Dorsolateral prefrontal cortex (tissue), 122 donors: ENCODE measurements at places on chromosomes 1 and 21. TPM values are rescaled to one million over a fixed set of nuclear protein-coding genes. Genes with fewer than 3 reads are reported as not detected.

EBNA1BP2 gene
- total RNA-seq: 65.3 TPM

TRAF3IP3 gene
- total RNA-seq: 2.7 TPM

S1PR1 gene
- total RNA-seq: 40.2 TPM

PLA2G2C gene
- total RNA-seq: not detected

TGFBR3 gene
- 27.1 TPM for total RNA-seq

IFI44L gene
- 13.0 TPM for total RNA-seq

HRNR gene
- not detected for total RNA-seq

GNG4 gene
- 20.4 TPM for total RNA-seq

CCDC27 gene
- total RNA-seq: not detected

ANKRD34A gene
- 24.0 TPM for total RNA-seq

ANXA9 gene
- total RNA-seq: 2.1 TPM

LAMB3 gene
- 8.9 TPM for total RNA-seq

WNT4 gene
- 1.4 TPM for total RNA-seq

SLC9C2 gene
- 1.7 TPM for total RNA-seq

ELOVL1 gene
- 54.3 TPM for total RNA-seq

CSMD2 gene
- 18.1 TPM for total RNA-seq

OR2T29 gene
- total RNA-seq: not detected

SYNJ1 gene
- 168 TPM for total RNA-seq

KCND3 gene
- total RNA-seq: 82.5 TPM

EPHX1 gene
- 114 TPM for total RNA-seq

RPE65 gene
- 0.30 TPM for total RNA-seq

LORICRIN gene
- not detected for total RNA-seq

FCRL6 gene
- total RNA-seq: not detected

CBR3 gene
- total RNA-seq: 4.8 TPM

C1orf21 gene
- 70.7 TPM for total RNA-seq

DNAJC28 gene
- total RNA-seq: 10.2 TPM

PADI2 gene
- total RNA-seq: 150 TPM

KRTAP11-1 gene
- total RNA-seq: not detected

SHE gene
- 3.7 TPM for total RNA-seq

PKN2 gene
- total RNA-seq: 27.1 TPM

SLC22A15 gene
- total RNA-seq: 26.1 TPM

DUSP10 gene
- 7.4 TPM for total RNA-seq

FAM131C gene
- total RNA-seq: 4.8 TPM

CADM3 gene
- total RNA-seq: 356 TPM

ANKRD65 gene
- total RNA-seq: 24.9 TPM

RUNX3 gene
- total RNA-seq: 2.3 TPM

BACE2 gene
- total RNA-seq: 12.0 TPM

CRABP2 gene
- 10.8 TPM for total RNA-seq

GPR37L1 gene
- total RNA-seq: 167 TPM

C1orf174 gene
- total RNA-seq: 14.3 TPM

OLFML3 gene
- 5.4 TPM for total RNA-seq

TRIM33 gene
- 46.1 TPM for total RNA-seq

AMY1C gene
- not detected for total RNA-seq
